ENCODE measurements at places on chromosomes 2 and 18.

DNA sequence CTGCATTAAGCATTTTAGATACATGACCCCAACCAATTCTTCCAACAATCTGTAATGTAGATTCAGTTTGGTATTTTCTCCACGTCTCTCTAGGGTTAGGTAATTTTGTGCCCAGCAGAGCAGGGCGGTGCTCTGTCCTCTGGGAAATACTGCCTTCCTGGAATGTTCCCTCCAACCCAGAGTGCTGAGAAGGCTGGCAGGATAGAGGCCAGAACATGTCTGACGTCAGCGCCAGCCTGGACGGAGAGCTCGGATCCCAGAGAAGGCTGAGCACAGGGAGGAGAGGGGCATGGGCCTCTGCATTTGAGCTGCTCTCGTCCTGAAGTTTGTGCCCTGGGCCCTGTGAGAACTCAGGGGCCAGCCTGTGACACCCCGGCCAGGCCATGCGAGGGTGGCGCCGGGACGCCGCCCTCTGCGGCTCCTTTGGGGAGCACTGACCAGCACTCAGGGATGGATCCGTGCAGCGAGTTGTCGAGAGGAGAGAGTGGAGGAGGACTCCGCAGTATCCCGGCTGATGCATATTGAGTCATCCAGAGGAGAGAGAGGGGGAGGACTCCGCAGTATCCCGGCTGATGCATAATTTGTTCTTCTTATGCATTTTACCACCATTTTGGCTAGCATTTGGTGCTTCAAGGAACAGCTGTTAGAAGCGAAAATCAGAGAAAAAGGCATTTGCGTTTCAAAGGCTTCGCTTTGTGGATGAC lies 80.0 kb upstream of the PXDN start:
- no peak for DNase-seq

- DNase-seq, result no peak
Observed at GRCh38 chr18:50038448-50038847, 156.5 kb downstream of the MYO5B start.

DNA sequence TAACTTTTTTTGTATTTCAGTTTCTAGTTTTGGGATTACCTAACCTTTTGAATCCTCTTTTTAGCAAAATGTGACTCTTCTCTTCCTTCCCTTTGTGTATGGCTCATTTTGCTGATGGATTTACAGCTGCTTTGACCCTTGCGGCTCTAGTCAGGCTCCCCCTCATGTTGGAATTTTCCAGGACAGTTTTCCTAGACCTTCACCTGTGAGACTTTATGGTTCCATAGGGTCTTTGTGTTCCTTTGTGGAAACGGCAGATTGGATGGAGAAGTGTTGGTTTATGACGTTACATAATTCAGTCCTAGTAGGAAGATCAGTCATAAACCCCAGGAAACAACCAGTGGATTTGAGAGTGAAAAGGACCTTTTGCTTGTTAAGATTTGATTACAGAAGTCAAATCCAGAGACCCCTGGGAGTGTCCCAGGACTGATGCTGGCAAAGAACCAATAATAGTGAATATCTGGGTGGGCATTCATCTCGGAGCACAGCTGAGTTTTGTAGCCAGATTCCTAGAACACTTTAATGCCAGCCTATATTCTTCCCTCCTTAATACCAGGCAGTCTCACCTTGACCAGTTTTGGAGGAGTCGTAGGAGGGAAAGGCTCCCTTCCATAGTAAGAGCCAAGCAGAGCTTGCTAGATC lies 42.7 kb downstream of the SOCS6 start:
- no peak for DNase-seq

- no peak for DNase-seq
Observed at GRCh38 chr18:30342675-30343074, 699.9 kb downstream of the DSC3 start.

DNA sequence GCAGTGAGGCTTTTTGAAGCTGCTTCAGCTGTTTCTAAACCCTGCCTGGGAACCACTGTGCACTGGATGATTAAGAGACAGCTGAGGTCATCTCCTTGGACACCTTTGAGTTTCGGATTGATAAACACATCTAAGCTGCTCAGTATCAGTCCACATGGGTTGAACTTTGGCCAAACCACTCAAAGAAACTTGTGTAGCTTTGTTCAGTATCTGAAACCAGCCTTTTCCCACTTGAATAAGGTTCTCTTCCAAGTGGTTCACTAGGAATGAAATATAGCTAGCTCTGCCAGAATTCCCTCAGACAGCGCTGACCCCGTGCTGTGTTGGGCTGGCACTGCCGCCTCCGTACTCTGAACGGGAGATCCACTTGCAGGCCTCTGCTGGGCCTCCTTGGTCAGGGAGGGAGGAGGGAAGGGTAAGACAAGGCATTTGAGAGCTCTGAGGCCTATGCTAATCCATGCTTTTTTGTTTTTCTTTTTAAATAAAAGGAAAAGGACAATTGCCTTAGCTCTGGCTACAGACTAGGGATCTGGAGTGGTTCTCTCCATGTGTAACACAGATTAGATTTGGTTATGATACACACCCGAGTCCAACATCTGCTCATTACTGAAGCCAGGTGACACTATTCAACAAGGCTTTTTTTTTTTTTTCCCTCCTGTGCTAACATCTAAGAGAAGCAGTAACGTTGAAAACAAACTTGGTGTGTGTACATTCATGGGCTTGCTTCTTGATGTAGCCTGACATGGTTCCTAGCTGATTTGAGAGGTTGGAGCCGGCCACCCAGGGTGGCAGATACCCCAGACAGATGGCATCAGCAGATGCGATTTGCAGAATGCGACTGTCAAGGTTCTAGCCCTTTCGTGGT lies 67.7 kb downstream of the NCK2 start:
- DNase-seq, result no peak

DNA sequence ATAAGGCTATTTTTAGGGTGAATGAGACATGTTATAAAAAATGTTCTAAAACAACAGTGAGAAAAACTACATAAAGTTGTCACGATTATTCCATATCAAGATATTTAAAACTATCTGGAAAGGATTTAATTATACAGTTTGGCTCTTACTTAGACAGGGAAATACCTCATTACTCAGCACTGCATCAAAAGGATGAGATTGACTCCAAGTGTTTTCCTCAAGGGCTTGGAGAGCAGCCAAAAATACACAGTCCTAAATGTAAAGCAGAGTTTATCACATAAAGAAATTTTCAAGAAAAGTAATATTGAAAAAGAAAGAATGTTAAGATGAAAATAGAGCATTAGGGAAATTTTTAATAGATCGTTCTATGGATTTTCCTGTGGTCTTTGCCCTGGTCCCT lies 285.5 kb upstream of the NETO1 start:
- no peak for DNase-seq

DNA sequence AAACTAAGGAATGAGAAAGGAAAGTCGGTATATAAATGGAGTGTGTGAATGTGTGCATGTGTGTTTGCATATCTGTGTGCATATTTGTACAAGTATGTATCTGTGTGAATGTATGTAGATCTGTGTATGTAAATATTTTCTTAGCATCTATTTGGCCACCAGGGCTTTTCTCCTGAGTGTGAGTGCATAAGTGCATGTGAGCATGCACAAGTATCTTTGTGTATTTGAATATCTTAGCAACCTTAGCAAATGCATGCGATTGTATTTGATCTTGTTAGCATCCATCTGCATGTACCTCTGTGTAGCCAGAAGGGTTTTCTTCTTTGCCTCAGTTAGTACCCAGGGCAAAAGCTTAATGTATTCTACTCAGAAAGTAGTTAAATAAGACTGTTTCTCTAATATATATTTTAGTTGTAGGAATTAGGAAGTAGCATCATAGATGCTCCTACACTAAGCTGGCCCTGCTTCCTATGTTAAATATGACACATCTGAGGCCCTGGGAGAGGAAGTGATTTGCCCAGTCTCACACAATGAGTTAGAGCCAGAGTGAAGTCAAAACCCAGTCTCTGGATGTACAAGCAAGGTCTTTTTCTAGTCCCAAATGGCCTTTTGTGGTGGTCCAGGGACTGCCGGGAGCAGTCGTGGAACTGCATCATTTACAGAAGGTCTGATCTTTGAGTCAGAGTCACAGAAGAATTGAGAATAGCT lies 9.2 kb downstream of the FKBP1B start:
- DNase-seq, result no peak

DNA sequence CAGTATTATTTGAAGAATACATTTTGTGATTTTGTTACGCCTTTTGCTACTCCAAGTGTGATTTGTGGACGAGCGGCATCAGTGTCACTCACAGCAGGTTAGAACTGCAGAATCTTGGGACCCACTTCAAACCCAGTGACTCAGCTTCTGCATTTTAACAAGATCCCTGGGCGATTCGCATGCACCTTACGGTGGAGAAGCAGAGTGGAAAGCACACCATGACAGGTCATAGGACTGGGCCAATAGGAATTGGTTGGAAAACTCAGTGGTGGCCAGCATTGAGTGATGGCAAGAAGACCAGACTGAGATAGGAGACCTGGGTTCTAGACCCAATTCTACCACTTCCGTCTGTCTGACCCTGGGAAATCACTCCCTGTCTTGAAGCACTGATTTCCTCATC lies 26.3 kb downstream of the CTLA4 start:
- DNase-seq, result no peak

Measured in activated naive CD8-positive, alpha-beta T cell treated with anti-CD3 and anti-CD28 coated beads, Interleukin-2, amount 50 U/mL, for 24 hours (primary cell).